ENCODE measurements at places on chromosomes 12 and 14.

- H3K4me1 ChIP-seq = no peaks in the 10 kb centered on the region
- no peak overlapping the region for H3K27ac ChIP-seq
- H3K36me3 ChIP-seq = no peaks in the 10 kb centered on the region
- H3K4me3 ChIP-seq = no peak overlapping the region
- no peak for DNase-seq
- no peaks in the 10 kb centered on the region for H3K27me3 ChIP-seq
Measured at GRCh38 chr14:65864984-65865383, 452.5 kb downstream of the FUT8 start.

GRCh38 chr12:62601765-62602164 is 135.1 kb downstream of the MON2 start:
- no peaks in the 10 kb centered on the region for H3K27me3 ChIP-seq
- H3K4me3 ChIP-seq = peak overlapping the region; percentile 77
- no peak for DNase-seq
- H3K27ac ChIP-seq = peak overlapping the region; percentile 99

DNA sequence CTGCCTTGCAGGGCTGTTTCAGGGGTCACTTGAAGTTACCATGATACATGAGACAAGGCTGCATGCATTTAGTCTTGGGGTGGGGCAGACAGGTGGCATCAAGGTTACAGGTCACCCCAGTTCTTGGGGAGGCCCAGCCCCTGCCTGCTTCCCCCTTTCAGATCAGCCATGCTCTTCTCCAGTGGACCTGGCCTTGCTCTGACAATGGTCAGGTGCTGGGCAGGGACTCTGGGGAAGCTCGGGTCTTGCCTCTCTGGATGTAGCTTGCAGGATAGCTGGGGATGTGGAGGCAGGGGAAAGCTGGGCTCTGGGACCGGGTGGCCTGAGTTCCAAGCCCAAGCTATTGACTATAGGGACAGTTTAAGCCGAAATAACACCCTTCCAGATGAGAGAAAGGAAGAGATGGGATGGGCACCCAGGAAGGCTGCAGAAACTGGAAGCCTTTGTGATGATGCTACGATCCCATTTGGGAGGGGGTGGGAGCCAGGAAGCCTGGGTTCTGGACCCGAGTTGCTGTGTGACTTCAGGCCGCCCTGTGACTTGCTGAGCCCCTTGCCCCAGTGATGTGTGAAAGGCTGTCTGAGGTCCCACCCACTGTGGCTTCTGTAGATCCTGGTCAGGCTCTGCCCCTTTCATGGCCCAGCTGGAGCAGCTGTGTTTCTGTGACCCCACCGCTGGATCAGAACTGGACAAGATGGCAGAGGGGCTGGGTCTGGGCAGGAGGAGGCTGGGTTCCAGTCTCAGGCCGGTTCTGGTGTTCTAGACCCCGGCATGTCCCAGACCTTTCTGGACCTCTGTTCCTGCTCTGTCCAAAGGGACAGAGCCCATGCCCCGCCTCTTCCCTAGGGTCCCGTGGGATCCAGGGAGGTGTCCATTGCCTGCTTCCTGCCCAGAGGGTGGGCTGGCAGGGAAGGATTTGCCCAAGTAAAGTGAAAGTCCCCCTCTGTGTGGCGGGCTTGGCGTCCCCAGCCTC is 2.1 kb downstream of the TNFAIP2 start:
- DNase-seq = no peak
- no peaks in the 10 kb centered on the region for H3K36me3 ChIP-seq
- H3K4me3 ChIP-seq = peak overlapping the region; percentile 79
- H3K4me1 ChIP-seq = peaks cover 15% of the 10 kb centered on the region

- no peak for DNase-seq
- no peaks in the 10 kb centered on the region for H3K36me3 ChIP-seq
- H3K4me3 ChIP-seq = no peak overlapping the region
Measured at GRCh38 chr12:88650715-88651114, 70.4 kb upstream of the KITLG start.

DNA sequence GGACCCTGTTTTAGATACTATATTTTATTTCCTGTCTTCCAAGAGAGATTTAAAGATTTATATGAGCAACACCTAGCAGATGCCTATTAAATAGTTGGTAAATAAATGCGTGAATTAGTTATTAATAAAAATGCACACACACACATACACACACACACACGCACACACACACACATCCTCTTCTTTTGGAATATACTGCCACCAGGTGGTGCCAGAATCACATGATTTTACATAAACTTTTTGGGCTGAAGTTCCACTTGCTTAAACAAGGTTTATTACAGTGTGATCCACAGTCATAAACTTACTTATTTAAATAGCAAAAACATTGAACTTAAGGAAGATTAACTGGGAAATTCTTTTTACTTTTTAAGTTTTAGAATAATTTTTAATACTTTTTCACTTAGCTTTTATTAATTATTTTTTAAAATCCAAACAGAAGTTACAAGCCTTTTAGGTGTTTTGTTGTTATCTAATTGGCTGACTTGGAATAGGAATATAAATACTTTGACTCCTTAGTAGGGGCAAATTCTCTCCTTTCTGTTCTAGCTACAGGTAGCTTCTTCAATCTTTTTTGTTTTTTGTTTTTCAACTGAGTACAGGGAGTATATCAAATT is 17.5 kb downstream of the RAD51B start:
- no peaks in the 10 kb centered on the region for H3K27me3 ChIP-seq
- no peak overlapping the region for H3K4me3 ChIP-seq
- H3K4me1 ChIP-seq = no peaks in the 10 kb centered on the region
- H3K36me3 ChIP-seq = no peaks in the 10 kb centered on the region
- DNase-seq = peak; percentile 34

DNA sequence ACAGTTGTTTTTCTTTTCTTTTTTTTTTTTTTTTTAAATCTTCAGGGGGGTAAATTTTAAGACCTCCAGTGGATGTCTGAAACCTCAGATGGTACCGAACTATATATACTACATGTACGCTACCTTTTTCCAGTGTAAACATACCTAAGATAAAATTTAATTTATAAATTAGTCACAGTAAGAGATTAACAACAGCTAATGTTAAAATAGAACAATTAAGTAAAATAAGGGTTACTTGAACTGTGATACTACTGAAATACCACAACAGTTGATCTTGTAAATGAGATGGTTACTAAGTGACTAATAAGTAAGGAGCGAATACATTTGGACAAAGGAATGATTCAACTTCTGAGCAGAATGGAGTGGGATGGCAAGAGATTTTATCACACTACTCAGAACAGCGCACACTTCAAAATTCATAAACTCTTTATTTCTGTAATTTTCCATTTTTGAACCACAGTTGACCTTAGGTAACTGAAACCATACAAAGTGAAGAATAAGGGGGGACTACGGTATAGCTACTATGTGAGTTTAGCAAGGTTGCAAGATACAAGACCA is 80.5 kb upstream of the PCED1B start:
- no peaks in the 10 kb centered on the region for H3K4me1 ChIP-seq
- no peak overlapping the region for H3K27ac ChIP-seq
- H3K27me3 ChIP-seq = no peaks in the 10 kb centered on the region
- no peaks in the 10 kb centered on the region for H3K36me3 ChIP-seq
- H3K4me3 ChIP-seq = no peak overlapping the region

GRCh38 chr14:23550812-23551265 is 726 bp downstream of the ZFHX2 start:
- H3K27me3 ChIP-seq = no peaks in the 10 kb centered on the region
- peak overlapping the region; percentile 43 for H3K27ac ChIP-seq
- no peaks in the 10 kb centered on the region for H3K4me1 ChIP-seq

- H3K4me3 ChIP-seq = no peak overlapping the region
- H3K27me3 ChIP-seq = no peaks in the 10 kb centered on the region
Measured at GRCh38 chr12:68495336-68496070, 115.2 kb upstream of the RAP1B start.

- H3K4me1 ChIP-seq = peaks cover 47% of the 10 kb centered on the region
- peak overlapping the region; percentile 80 for H3K27ac ChIP-seq
- H3K4me3 ChIP-seq = no peak overlapping the region
Measured at GRCh38 chr14:91317381-91318308, 73.1 kb upstream of the GPR68 start.

Measured in GM12878 (cell line).